HS-5 (cell line): ENCODE measurements at places on chromosomes 16 and 17.

DNA sequence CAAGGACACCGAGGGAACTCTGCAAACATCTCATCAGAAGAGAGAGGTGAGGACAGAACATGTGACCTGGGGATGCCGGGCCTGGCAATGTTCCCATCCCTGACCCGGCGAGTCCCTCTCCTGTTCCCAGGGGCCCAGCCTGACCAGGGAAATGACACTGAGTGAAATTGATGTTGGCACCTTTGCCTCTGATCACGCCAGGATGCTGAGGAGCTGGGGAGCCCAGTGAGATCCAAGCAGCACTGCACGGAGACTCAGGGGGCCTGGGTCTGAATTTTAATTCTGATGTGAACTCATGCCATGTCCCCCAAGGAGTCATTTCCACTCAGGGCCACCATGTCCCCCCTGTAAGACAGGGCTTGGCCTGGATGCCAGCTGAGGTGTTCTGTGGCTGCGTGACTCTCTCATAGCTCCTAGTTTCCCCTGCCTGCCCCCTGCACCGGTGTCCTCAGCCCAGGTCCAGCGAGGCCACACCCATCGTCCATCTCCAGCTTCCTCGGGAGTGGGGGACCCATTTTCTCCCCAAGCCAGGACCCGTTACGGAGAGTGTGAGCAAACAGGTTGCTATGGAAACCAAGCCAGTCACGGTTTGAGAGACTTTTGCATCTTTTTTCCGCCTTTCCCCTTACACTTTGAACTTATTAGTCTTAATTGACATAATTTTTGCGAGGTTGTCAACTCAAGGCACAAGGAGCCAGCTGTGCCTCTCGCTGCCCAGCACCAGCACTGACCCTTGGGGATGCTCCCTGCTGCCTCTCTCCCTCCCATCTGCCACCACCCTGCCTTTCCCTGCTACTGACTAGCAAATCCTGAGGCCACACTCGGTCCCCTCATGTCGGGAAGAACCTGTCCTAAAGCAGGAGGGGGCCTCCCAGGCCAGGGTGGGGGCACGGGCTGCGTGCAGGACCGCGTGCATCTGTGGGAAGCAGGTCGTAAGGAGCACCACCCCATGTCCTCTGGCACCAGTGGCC, 150.0 kb downstream of the SDK2 start:
- no peak for DNase-seq

- DNase-seq, result no peak
Observed at GRCh38 chr17:50181591-50182560, 16.1 kb downstream of the SGCA start.

- no peak for DNase-seq
Observed at GRCh38 chr17:39173526-39174274, 7.7 kb upstream of the ARL5C start.

DNA sequence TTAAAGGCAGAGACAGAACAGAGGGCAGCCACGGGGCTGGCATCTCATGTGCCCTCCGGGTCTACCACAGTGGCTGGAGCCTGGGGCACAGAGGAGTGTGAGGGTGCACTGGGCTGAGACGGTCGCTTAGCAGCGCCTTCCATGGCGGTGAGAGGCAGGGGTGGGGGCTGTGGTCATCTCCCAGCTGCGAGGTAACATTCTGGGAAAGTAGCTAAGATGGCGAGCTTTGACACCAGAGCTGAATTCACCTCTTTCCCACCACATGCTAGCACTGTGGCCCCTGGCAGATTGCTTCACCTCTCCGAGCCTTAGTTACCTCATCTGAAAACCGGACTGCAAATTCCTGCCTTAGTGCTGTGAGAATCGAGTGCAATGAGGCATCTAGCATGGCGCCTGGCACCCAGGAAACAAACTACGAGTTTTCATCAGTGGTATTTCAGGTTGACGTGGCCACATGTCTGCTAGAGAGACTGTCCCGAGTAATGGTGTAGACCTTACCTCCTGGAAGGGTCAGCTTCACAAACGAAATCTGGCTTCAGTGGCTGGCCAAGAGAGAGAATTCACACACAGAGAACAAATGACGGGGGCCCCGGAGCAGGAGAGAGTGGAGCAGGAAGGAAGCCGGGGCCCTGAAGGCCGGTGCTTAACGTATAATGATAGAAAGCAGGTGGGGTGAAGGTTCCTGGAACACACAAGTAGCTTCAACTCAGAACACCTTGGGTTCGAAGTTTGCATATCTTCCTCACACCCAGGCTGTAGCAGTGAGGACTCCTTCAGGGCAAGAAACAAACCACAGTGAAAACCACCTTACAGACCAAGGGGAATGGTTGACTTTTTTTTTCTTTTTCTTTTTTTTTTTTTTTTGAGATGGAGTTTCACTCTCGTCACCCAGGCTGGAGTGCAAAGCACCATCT, 63.9 kb upstream of the RPH3AL start:
- DNase-seq, result no peak

GRCh38 chr17:8436844-8437171, 1.1 kb downstream of the NDEL1 start:
- DNase-seq, result no peak

- DNase-seq, result no peak
Observed at GRCh38 chr17:58391302-58391984, 25.9 kb downstream of the RNF43 start.

- no peak for DNase-seq
Observed at GRCh38 chr17:39972271-39972670, 8.3 kb upstream of the PSMD3 start.

DNA sequence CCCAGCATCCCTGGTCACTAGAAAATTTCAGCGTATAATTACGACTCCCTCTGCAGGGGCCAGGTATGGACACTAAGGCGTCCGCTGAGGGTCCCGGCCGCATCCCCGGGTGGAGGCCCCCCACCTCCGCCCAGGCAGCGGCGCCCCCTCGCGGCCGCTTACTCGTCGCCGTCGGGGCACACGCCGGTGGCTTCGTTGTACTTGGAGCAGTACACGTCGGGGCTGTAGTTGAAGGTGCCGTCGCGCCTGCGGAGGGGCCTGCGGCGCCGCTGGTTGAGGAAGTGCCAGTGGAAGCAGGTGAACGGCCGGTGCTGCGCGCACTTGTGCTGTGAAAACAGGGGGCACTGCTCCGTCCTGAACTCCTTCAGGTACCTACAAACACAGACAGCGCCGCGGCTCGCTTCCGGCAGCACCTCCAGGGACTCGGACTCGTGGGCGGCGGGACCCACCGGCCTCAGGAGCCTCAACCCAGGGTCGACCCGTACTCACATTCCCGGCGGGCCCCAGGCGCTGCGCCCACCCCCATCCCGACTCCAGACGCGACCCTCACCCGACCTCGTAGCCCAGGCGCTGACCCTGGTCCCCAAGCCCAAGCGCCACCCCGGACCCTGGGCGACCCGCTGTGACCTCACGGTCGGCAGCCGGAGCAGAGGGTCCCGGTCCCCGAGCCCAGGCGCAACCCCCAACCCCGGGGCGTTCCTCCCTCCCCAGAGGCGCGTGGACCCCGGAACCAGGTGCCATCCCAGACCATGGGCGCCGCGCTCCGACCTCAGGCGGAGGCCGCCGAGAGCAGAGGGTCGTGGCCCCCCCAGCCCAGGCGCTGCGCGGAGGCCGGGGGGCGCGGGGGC, 596 bp downstream of the UNKL start:
- no peak for DNase-seq

GRCh38 chr17:42669705-42669976, 7.2 kb downstream of the PLEKHH3 start:
- no peak for DNase-seq

- no peak for DNase-seq
Observed at GRCh38 chr17:76452127-76452659, 759 bp downstream of the UBE2O start.

- no peak for DNase-seq
Observed at GRCh38 chr17:71464241-71464640, 656.6 kb upstream of the SOX9 start.

- DNase-seq, result no peak
Observed at GRCh38 chr16:72609066-72609465, 437.1 kb upstream of the PMFBP1 start.
